PC-3 (cell line): ENCODE measurements at places on chromosomes 4 and X. TPM values are rescaled to one million over a fixed set of nuclear protein-coding genes. Genes with fewer than 3 reads are reported as not detected.
A peak's percentile ranks its signal among the peaks of the same experiment; 100 is the strongest.

DNA sequence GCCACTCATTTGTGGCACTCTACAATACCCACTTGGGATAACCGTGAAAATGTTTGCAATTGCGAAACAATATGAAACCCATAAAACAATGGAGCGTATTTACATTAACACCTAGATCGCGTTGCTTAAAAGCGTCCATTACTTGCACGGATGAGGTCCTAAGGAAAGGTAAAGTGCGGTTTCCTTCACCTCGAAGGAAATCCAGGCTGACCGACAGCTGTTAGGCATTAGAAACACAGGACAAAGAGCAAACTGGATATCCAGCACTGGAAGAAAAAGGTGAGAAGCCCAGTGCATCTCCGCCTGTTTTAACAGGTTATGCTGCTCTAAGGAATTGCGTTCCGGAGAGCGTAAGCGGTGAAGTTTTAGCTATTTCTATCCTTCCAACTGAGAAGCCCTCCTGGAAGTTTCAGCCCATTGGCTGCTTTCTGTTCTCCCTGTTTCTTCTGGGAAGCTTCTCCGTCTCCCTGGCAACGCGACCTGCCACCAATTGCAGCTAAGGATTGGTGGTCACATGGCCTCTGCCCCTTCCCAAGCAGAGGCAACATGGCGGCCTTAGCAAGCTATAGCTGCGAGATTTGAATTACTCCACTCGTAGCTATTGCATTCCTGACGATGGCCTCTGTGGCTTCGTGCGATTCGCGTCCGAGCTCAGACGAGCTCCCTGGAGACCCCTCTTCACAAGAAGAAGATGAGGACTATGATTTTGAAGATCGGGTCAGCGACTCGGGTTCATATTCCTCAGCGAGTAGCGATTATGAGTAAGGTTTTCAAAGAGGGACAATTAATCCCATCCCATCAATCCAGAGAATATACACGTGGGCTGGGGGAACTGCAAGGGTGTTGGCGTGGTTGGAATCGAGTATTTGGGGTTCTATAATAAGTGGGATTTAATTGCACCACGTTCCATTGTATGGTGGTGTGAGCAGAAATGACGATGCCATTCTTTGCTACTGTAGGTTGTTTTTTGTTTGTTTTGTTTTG lies at the start of gene INTU:
Gene INTU (plus strand): TSS at position 538 of the 984 bp plus-strand sequence. CDS start 78 bp downstream, at position 616.
- H3K27ac ChIP-seq: peak within 1 kb of the TSS; percentile 33
- peak within 1 kb of the TSS; percentile 92 for H3K4me3 ChIP-seq
- peaks cover 5% of the 10 kb centered on the region for H3K4me1 ChIP-seq
- DNase-seq: peak; percentile 89

DNA sequence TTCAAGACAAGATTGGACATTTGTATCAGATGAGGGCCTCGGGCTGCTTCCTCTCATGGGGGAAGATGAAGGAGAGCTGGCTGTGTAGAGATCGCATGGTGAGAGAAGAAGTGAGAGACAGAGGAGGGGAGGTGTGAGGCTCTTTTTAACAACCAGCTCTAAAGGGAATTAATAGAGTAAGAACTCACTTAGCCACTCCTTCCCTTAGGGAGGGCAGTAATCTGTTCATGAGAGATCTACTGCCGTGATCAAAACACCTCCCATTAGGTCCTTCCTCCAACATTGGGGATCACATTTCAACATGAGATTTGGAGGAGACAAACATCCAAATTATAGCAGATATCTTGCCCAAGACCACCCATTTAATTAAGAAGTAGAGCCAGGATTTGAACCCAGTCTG lies 97.0 kb downstream of the ARX start:
- H3K27ac ChIP-seq: no peak overlapping the region
- no peaks in the 10 kb centered on the region for H3K27me3 ChIP-seq
- no peaks in the 10 kb centered on the region for H3K4me1 ChIP-seq
- no peak overlapping the region for H3K4me3 ChIP-seq
- H3K36me3 ChIP-seq: no peaks in the 10 kb centered on the region

- H3K36me3 ChIP-seq: no peaks in the 10 kb centered on the region
- no peaks in the 10 kb centered on the region for H3K27me3 ChIP-seq
- H3K4me1 ChIP-seq: 0 out of 2 replicates have a peak, but pooled peaks cover 6% of the 10 kb centered on the region
- H3K27ac ChIP-seq: no peak overlapping the region
- H3K4me3 ChIP-seq: no peak overlapping the region
- no peak for DNase-seq
Observed at GRCh38 chr4:92382128-92382527, 78.4 kb downstream of the GRID2 start.

- H3K4me3 ChIP-seq: no peak overlapping the region
- peak; percentile 68 for DNase-seq
- no peak overlapping the region for H3K27ac ChIP-seq
- peaks cover 40% of the 10 kb centered on the region for H3K4me1 ChIP-seq
- no peaks in the 10 kb centered on the region for H3K27me3 ChIP-seq
Observed at GRCh38 chr4:159010563-159011260, 92.2 kb upstream of the RAPGEF2 start.

- no peaks in the 10 kb centered on the region for H3K4me1 ChIP-seq
- H3K27me3 ChIP-seq: no peaks in the 10 kb centered on the region
- no peak for DNase-seq
Observed at GRCh38 chr4:10413177-10413576, 44.0 kb downstream of the ZNF518B start.

- no peak overlapping the region for H3K4me3 ChIP-seq
- H3K27ac ChIP-seq: no peak overlapping the region
- no peaks in the 10 kb centered on the region for H3K27me3 ChIP-seq
- no peaks in the 10 kb centered on the region for H3K36me3 ChIP-seq
- no peaks in the 10 kb centered on the region for H3K4me1 ChIP-seq
Observed at GRCh38 chrX:121592884-121593283, 545.5 kb downstream of the GLUD2 start.

DNA sequence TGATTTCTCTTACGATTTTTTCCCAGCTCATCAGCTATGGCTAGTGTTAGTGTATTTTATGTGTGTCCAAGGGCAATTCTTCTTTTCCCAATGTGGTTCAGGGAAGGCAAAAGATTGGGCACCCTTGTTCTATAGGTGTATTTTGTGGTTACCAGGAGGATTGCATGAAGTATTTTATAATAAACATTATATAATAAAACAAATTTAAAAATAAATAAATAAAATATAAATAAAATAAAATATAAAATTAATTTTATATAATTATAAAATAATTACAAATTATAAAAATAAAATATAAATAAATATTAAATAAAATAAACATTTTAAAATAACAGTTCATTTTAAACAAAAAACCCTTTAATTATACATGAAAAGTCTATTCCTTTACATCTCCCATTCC lies 35.6 kb upstream of the UGT2B10 start:
- no peak overlapping the region for H3K27ac ChIP-seq
- no peaks in the 10 kb centered on the region for H3K4me1 ChIP-seq
- H3K4me3 ChIP-seq: no peak overlapping the region
- H3K36me3 ChIP-seq: no peaks in the 10 kb centered on the region
- DNase-seq: no peak
- no peaks in the 10 kb centered on the region for H3K27me3 ChIP-seq

DNA sequence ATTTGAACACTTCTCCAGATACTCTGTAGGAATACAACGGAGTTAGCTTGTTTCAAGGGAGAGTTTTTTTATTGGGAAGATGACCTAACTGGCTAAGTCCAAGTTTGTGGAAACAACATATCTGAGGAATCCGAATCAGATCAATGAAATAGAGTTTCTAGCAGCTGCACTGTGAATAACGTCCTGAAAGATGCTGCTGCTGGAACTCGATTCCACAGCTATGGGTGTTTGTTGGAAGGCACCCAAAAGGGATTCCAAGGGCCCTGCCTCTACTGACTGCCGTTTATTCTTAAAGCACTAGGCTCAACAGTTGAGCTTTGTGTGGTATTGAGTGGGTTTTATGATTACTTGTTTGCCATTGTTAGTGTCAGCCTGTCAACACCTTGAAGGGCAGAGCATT lies 6.6 kb upstream of the GBA3 start:
- H3K27me3 ChIP-seq: peaks cover 35% of the 10 kb centered on the region
- no peak for DNase-seq
- H3K4me3 ChIP-seq: no peak overlapping the region
- H3K4me1 ChIP-seq: no peaks in the 10 kb centered on the region

- H3K27ac ChIP-seq: no peak overlapping the region
- H3K36me3 ChIP-seq: no peaks in the 10 kb centered on the region
- peak; percentile 10 for DNase-seq
- no peak overlapping the region for H3K4me3 ChIP-seq
- no peaks in the 10 kb centered on the region for H3K4me1 ChIP-seq
Observed at GRCh38 chr4:44583393-44583792, 68.0 kb downstream of the YIPF7 start.

GRCh38 chrX:69154051-69154450 lies 11.2 kb downstream of the PJA1 start:
- H3K27ac ChIP-seq: no peak overlapping the region
- no peaks in the 10 kb centered on the region for H3K27me3 ChIP-seq
- H3K36me3 ChIP-seq: no peaks in the 10 kb centered on the region
- H3K4me1 ChIP-seq: peaks cover 44% of the 10 kb centered on the region
- no peak overlapping the region for H3K4me3 ChIP-seq

DNA sequence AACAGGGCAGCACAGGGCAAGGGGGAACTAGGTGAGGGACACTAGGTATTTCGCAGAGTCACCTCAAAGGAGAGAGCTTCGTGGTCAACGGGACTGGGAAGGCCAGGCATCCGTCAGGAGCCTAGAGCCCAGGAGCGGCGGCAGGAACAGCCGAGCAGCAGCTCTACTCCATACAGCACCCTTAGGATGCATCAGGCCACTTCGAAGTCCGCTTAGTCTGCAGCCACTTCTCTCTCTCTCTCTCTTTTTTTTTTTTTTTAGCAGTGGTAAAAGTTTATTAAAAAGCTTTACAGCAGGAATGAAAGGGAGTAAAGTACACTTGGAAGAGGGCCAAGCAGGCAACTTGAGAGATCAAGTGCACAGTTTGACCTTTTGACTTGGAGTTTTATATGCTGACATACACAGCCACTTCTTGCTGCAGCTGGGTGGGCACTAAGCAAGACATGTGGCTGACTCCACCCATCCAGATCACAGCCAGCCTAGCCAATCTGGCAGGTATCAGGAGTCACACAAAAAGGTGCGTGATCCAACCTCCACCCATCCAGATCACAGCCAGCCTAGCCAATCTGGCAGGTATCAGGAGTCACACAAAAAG lies 209.7 kb upstream of the RADX start:
- no peak overlapping the region for H3K4me3 ChIP-seq
- no peak overlapping the region for H3K27ac ChIP-seq
- DNase-seq: no peak
- H3K4me1 ChIP-seq: no peaks in the 10 kb centered on the region
- H3K27me3 ChIP-seq: no peaks in the 10 kb centered on the region

GRCh38 chr4:123244137-123244536 lies 152.5 kb upstream of the SPRY1 start:
- no peaks in the 10 kb centered on the region for H3K27me3 ChIP-seq
- H3K27ac ChIP-seq: no peak overlapping the region
- DNase-seq: no peak

DNA sequence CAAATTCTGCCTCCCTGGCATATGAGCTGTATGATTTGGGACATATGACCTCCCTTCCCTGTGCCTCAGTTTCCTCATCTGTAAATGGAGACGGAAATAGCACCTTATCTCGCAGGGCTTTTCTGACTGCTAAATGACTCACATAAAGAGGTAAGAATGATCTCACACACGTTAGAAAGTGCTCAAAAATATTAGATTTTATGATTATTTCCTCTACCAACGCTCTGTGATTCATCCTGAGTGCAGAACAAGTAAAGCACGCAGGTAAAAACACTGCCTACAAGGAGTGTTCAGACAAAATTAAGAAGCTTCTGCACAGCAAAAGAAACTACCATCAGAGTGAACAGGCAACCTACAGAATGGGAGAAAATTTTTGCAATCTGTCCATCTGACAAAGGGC lies 21.1 kb downstream of the ACSL1 start:
- H3K4me1 ChIP-seq: peaks cover 53% of the 10 kb centered on the region
- H3K27ac ChIP-seq: peak overlapping the region; percentile 48; the same call in 1 of the 2 replicates
- peak; percentile 26 for DNase-seq
- no peaks in the 10 kb centered on the region for H3K27me3 ChIP-seq
- H3K4me3 ChIP-seq: no peak overlapping the region

MTMR8 gene
- total RNA-seq: 0.46 and 0.87 TPM in 2 replicates

SYTL5 gene
- 0.04 and 0.17 TPM in 2 replicates for total RNA-seq

TMA16 gene
- total RNA-seq: 39.5 and 49.1 TPM in 2 replicates

PFKFB1 gene
- total RNA-seq: 0.22 and 1.1 TPM in 2 replicates

TRO gene
- not detected in 2 replicates for total RNA-seq

F8A3 gene
- 0.07 and 2.2 TPM in 2 replicates for total RNA-seq

SATL1 gene
- total RNA-seq: not detected in 2 replicates

LPAR4 gene
- 1.9 TPM in 1 of 2 replicates, not detected in the other for total RNA-seq

PPEF1 gene
- total RNA-seq: not detected in 2 replicates

PACRGL gene
- total RNA-seq: 20.0 and 25.9 TPM in 2 replicates

HSFX1 gene
- 0.11 TPM in 1 of 2 replicates, not detected in the other for total RNA-seq

RAB39B gene
- 0.04 TPM in 1 of 2 replicates, not detected in the other for total RNA-seq

DRD5 gene
- total RNA-seq: not detected in 2 replicates
